ENCODE measurements at places on chromosomes 11 and 22. TPM values are rescaled to one million over a fixed set of nuclear protein-coding genes. Genes with fewer than 3 reads are reported as not detected.

DNA sequence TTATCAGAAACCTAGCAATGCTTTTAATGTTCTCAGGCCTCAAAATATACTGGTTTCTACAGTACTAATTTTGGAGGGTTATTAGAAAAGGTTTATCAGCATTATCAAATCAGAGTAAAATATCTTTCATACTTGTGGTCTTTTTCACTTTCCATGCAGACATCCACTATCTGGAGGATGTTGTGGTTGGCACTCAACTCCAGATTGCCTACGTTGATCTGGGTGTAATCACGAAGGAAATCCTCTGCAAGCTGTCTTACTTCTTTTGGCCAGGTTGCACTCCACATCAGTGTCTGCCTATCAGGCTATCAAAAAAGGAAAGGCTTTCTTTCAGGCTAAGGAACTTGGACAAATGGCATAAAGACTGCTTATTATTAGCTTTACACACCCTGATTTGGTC lies 11.6 kb downstream of the DDX17 start:
- no peak for DNase-seq

Gene CARNS1
- not detected for polyA plus RNA-seq

GRCh38 chr11:75283391-75283931 lies 42.9 kb downstream of the TPBGL start:
- no peak for DNase-seq

DNA sequence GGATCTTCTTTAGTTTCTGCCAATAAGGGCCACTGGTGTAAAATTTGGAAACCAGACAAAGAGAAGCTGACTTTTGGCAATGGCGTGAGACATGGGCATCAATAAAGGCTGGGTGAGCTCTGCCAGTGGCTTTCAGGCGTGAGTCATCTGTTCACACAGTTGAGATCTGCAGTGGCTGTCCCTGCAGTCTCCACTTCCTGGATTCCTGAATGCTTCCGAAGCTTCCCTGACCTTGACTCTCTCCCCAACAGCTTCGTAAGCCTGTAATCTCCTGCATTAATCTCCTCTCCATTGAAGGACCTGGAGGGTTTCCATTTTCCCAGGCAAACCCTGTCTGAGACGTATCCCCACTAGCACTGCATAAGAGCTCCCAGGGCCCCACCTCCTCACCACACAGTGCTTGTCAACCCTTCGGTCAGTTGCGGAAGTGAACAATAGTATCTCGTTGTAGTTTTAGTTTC lies 574.7 kb downstream of the TBC1D22A start:
- no peak for DNase-seq

Gene TMEM151A
- not detected for polyA plus RNA-seq

Gene INS
- polyA plus RNA-seq, result 51.7 TPM

DNA sequence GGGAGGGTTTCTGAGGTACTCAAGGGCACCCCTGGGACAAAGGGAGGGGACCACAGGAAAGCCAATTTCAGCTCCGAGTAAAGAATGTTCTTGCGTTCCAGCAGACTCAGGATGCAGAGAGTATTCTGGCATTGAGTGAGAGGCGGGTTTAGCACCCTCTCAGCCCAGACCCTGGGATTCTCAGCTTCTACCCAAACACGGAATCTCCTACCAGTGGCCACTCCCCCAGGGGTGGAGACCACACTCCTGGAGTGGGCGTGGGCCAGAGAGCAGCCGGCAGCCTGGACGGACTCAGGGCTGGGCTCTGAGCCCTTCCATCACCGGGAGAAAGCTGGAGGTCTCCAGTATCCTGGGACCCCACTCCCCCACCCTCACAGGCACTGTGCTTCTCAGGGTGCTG lies 26.1 kb upstream of the TTLL12 start:
- no peak for DNase-seq

GRCh38 chr11:104899226-104899625 lies 966 bp upstream of the CASP12 start:
- DNase-seq, result no peak

DNA sequence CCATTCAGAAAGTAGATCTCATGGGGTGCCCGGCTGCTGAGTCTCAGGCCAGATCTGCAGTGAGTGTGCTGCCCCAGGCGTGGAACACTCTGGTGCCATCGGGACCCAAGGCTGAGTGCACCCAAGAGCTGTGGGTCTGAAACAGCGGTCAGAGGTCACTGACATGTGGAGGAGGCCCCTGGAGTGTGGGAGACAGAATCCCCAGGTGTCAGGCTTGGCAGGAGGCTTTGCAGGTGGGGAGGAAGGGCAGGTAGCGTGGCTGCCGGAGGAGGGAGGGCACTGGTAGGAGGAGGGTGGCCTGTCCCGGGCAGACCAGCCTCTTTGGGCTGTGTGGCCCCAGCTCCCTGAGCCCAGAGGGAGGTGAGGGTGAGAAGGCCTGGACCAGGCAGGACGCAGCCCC lies 31.7 kb upstream of the KRTAP5-6 start:
- DNase-seq, result no peak

Gene CDC42BPG
- 39.8 TPM for polyA plus RNA-seq

DNA sequence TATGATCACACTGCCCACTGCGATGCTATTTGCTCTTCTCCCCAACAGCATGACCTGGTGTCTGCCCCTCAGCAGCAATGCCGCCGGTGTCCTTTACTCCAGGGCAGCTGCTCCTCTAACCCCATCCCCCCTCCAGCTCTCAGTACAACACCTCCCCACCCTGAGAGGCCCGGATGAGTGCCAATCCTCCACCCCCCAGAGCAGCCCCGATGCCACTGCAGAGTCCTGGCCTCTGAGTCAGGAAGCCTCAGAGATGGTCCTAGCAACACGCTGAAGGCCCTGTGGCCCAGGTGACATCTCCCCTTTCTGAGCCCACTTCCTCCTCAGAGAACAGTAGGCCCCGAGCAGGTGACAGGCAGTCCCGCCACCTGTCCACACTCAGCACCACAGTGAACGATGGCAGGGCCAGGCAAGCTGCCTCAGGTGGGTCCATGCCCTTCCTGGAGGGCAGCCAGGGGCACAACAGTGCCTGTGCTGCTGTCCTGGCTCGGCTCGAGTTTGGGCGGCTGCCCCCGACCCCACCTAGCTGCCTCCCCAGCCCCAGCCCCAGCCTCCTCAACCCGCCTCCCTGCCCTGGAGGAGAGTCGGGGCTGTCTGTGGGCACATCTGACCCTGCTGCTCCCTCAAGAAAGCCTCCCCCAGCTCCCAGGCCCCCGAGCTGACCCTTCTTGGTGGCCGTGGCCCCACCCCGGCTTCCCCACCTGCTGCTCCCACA lies 3.9 kb upstream of the NDUFS8 start:
- DNase-seq, result no peak

- DNase-seq, result no peak
Measured at GRCh38 chr11:63212742-63213141, 30.7 kb downstream of the SLC22A25 start.

DNA sequence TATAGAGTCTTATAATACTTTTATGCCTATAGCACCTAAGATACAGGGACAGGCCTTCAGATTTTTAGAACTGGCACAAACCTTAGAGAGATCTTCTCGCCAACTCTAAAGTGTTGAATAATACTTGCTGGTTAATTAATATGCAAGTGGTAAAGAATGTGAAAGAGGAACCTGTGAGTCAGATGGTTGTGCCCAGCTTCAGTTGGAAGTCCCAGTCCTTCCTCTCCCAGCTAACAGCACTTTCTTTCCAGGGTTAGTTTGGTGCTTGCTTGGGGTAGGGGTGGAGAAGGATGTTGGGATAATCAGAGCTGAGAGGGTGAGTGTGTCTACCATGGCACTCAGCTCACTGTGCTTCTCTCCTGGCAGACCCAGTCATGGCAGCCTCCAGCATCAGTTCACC lies 4.9 kb upstream of the TMEM132A start:
- DNase-seq, result no peak

DNA sequence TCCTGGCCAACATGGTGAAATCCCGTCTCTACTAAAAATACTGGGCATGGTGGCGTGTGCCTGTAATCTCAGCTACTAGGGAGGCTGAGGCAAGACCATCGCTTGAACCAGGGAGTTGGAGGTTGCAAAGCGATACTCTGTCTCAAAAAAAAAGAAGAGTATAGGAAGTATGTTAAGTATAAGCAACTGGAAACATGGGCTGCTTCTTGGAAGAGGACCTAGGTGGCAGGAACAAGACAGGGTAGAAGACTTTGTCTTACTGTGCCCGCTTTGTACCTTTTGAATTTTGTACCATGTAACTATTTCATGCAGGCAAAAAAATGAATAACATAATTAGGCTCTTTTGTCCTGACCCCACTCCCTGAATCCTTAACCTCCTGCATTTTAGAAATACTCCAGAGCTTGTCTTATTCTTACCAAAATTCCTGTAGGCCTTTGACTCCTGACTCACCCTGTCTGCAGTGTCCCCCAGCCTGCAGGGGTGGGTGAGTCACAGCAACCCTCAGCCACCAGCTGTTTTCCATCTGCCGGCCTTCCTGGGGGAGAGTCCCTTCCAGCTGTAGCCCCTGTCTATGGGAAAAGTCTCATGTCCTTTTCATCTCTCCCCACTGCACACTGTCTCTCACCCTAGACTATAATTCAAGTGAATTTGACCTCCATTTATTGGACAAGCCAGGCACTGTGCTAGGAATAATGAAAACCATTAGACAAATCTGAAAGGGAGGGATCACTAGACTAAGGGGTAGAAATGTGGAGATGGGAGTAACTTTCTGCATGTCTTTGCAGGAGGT lies 41.8 kb downstream of the TXN2 start:
- DNase-seq, result peak; percentile 89

DNA sequence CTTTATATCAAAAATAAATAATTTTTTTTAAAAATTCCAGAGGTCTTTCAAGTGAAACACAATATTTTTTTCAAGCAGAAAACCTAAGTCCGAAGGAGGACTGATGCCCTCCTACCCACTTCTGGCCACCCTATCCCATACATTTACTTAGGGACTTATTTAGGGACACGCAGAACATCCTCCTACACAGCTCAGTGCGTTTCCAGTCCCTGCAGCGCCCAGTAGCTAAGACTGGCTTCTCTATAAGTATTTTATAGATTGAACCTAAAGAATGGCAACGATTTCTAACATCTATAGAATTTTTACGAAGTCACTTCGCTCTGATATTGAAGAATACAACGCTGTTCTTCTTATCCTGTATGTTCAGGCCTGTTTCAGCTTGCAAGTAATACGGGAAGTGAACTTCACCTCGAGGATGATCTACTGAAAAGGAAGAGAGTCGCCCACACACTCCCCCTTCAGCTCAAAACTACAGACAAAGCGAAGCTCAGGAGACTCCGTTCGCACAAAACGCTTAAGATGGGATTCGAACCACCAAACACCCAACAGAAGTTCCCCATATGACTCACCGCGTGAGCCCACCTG lies 328 bp downstream of the CHEK2 start:
- DNase-seq, result no peak

GRCh38 chr11:65301491-65302329 lies 13.0 kb upstream of the CDC42EP2 start:
- peak; percentile 81 for DNase-seq

Gene MFRP
- not detected for polyA plus RNA-seq

Gene SNU13
- 146 TPM for polyA plus RNA-seq

Gene DERL3
- 18.3 TPM for polyA plus RNA-seq

DNA sequence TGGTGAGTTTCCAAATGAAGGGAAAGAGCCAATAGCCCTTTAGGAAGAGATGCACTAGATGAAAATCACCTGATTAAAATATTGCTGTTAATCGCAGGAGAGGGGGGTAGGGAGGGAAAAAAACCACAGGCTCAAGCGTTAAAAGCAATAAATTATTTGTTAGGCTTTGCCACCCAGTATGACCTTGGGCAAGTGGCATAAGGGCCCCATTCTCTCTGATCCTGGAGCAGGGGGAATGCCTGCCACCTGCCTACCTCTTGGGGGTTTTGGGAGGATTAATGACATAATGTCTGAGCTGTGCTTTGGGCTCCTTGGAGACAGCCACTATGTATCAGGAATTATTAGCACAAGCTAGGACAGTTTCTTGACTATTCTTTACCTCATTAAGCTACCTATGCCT lies 80.0 kb downstream of the ZNRF3 start:
- DNase-seq, result no peak

- DNase-seq, result no peak
Measured at GRCh38 chr11:36098853-36099375, 155.1 kb downstream of the LDLRAD3 start.

DNA sequence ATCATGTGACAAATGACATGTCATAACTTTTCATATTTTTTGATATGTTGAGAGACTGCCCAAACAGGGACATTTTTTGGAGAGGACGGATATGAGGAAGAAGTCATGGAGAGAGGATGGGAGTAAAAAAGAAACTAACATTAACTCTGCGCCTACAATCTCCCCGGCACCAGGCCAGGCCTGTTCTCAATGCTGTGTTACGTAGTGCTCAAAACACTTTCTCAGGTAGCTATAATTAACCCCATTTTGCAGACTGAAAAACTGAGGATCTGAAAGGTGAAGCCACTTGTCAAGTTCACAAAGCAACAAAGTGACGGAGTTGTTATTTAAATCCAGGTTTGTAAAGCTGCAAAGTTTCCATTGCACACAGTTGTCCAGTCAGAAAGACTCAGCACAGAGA lies 17.4 kb upstream of the NOX4 start:
- DNase-seq, result no peak

DNA sequence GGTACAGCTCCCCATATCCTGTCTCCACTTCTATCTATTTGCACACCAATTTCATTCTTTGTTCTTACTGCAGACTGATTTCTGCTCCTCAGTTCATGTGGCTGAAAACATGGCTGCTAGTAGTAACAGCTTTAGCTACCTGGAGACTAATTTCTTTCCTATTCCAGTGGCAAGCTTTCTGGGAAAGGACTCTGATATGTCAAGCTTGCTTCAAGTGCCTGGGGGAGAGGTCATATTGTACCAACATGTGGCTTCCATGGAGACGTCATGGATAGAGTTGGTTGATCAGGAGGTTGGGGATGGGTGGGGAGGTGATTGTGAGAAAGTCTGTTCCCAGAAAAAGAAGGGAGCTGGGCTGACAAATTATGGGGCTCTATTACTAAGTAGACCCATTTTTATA lies 44.9 kb downstream of the ADM start:
- no peak for DNase-seq

DNA sequence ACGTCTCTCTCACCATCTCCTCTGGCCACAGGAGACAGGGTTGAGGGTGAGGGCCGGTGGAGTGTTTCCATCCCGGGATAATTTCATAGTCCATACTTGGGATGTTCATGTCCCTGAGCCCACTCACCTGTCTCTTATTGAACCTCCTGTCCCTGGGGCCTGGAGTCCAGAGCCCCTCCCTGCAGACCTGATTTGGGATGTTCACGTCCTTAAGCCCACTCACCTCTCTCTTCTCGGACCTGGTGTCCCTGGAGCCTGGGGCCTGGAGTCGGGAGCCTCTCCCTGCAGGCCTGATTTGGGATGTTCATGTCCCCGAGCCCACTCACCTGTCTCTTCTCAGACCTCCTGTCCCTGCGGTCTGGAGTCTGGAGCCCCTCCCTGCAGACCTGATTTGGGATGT lies 868.2 kb downstream of the BRD1 start:
- no peak for DNase-seq

DNA sequence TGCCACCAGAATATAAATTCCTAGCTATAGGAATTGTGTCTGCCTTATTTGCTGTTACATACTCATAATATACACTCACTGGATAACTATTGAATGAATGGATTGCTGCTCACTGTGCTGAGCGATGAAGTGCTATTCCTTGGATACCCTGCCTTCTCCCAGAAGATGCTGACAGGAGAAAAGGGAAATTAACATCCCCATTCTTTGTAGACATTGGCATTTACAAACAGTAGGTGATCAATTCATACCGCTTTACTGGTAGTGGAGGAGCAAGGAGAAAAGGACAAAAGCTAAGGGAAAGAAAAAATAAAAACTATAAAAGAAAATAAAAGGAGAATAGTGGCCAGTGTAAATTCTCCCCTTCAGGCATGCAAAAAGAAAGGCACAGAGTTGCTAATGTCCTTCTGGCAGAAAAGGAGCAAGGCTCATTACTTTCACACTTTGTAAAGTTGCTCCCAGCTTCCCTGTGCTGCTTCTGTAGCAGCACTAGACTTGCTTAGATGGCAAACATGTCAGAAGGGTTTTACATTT lies 183.0 kb downstream of the LUZP2 start:
- no peak for DNase-seq

All from sigmoid colon (tissue), 7 donors.